RWPE2 (cell line): ENCODE measurements at places on chromosomes 3 and 15.

GRCh38 chr3:193129607-193130006 lies 111.4 kb upstream of the PLAAT1 start:
- no peak for DNase-seq

GRCh38 chr3:71305231-71306206 lies 278.0 kb downstream of the FOXP1 start:
- no peak for DNase-seq

GRCh38 chr3:53016236-53016635 lies 29.6 kb downstream of the SFMBT1 start:
- DNase-seq = no peak

GRCh38 chr3:97417-98258 lies 98.9 kb upstream of the CHL1 start:
- no peak for DNase-seq

- no peak for DNase-seq
Observed at GRCh38 chr15:61383421-61383820, 154.3 kb upstream of the RORA start.

DNA sequence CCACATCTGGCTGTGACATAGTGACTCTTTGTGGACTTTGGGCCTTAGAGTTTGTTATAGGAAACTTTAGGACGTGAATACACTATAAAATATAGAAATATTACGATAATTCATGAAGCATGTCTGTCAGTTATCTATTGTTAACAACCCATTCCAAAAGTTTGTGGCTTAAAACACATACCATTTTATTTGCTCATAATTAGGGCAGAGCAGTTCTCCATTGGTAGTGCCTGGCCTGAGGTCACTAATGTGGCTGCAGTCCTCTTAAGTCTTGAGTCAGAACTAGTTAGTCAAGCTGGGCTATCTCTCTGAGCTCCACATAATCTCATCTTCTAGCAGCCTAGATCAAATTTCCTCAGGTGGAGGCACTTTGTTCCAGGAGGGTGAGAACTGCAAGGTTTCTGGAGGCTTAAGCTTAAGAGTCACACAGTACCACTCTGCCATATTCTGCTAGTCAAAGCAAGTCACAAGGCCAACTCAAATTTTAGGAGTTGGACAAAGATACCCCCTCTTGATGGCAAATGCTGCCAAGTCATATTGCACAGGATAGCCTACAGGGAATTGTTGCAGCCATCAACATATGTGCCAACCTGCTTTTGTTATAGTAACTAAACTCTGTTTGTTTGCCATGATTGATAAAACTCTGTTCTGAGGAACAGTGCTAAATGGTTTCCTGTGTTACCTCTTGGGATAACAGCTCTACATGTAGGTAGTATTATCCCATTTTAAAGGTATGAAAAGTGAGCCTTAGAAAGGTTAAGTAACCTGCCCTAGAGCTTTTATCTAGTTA lies 8.7 kb downstream of the ATXN7 start:
- peak; percentile 61 for DNase-seq

- no peak for DNase-seq
Observed at GRCh38 chr3:4656626-4657328, 163.6 kb downstream of the ITPR1 start.

GRCh38 chr3:15266510-15267376 lies 60.7 kb downstream of the CAPN7 start:
- DNase-seq = no peak

- DNase-seq = no peak
Observed at GRCh38 chr3:95798628-95799027, 1015.8 kb upstream of the EPHA6 start.

GRCh38 chr3:12312010-12312409 lies 23.1 kb downstream of the PPARG start:
- DNase-seq = no peak

DNA sequence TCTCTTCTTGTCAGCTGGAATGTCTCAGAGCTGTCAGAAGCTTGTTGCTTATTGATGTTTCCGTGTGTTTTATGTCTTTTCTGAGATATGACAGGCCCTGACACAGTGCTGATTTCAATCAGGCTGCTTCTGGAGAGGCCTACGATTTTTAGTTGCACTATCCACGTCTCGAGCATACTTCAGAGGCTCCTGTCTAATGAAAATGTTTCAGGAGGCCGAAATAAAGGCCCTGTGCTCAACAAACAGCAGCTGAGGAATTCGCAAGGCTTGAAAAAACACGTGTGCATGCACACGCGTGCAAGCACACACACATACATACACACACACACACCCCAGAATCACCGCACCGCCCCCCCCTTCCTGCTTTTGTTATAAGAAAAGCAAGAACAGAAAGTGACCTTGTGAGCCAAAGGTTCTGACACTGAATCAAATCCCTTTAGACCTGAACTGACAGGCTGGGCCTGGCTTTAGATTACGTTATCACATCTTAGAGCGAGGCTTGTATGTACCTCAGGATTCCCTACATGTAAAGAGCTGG lies 296.6 kb downstream of the NR2F2 start:
- no peak for DNase-seq

GRCh38 chr3:188051801-188052168 lies 102.2 kb upstream of the LPP start:
- no peak for DNase-seq

DNA sequence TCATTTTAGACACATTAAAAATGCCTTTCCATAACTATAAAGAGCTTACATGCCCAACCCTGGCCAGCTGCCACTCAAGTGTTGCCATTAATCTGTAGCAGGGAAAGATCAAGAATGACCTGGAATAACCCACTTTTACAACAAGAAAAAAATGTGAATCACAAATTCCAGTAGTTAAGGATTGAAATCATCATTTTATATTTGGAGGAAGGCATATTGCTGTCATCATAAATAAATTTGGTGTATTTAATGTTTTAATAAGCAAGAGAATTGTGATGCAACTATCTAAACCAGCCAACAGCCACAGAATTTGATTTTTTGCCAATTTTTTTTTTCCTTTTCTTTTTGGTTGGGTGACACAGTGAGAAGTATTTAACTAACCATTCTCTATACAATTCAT lies 240.0 kb upstream of the SEMA6D start:
- no peak for DNase-seq

GRCh38 chr3:106560451-106560966 lies 691.7 kb upstream of the CBLB start:
- no peak for DNase-seq

- no peak for DNase-seq
Observed at GRCh38 chr3:107756649-107757048, 233.9 kb downstream of the BBX start.

DNA sequence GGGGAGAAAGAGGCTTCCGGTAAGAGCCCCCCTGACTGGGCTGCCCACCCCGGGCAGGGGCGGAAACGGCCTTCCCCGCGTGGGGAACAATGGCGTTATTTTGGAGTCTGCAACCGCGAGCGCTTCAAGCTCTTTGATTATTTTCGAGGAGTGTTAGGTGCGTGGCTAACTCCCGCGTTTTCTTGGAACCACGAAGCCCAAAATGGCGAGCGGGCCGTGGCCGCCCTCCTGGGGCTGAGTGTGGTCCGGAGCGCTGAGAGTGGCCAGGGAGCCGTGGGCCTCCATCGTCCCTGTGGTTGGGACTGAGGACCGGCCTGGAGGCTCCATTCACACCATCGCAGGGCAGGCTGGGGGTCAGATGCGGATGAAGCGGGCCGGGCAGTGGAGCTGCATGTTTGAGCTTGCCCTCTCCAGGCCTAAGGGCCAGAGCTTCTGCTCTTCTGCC lies 44.6 kb upstream of the POLG start:
- DNase-seq = no peak

DNA sequence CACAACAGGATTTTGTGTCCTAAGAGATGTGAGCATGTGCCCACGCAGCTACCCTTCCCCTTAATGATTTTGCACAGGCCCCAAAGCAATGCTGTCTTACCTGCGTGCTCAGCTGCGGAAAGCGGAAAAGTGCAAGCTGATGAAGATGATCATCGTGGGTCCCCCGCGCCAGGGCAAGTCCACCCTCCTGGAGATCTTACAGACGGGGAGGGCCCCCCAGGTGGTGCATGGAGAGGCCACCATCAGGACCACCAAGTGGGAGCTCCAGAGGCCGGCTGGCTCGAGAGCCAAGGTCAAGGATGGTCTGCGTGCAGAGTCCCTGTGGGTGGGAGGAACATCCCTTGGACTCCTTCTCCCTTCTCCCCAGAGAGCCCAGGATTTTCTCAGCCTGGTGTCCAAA lies 103.1 kb downstream of the LRRK1 start:
- peak; percentile 62 for DNase-seq

- DNase-seq = no peak
Observed at GRCh38 chr3:55858302-55858701, 371.2 kb upstream of the WNT5A start.

GRCh38 chr3:89098173-89098572 lies 9.2 kb upstream of the EPHA3 start:
- DNase-seq = no peak

DNA sequence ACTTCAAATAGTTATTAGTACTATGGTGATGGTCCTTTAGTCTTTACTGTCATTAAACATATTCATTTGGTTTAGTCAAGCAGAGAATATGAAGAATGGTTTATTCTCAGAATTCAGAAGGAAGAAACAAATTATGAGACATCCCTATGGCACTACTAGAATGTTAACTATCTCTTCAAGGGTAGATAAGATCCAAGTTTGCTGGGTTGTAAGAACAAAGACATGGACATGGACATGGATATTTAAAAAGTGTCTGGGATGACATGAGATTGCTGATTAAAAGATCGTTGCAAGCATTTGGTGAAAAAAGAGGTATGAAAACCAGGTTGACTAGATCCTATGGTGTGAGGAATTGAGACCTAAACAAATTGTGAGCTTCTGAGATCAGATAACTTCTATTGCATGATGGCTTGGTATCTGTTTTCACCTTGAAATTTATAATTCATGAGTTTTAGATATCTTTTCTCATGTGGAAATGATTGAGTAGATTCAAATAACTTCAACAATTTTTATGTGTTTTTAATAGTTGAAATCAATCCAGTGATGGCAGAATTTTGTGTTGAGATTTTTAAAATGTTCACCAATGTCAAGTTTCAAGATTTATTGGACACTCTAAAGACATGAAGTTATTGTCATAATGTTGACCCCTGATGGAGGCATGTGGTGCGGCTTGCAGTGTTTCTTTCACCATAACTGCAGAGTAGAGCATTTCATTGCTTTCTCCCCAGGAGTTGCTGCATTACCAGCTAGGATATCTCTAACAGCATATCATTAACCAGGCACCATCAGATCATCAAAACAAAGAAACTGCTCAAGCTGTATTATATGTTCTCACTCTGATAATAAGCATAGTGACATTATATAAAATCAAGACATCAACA lies 72.6 kb downstream of the NAALADL2 start:
- no peak for DNase-seq

DNA sequence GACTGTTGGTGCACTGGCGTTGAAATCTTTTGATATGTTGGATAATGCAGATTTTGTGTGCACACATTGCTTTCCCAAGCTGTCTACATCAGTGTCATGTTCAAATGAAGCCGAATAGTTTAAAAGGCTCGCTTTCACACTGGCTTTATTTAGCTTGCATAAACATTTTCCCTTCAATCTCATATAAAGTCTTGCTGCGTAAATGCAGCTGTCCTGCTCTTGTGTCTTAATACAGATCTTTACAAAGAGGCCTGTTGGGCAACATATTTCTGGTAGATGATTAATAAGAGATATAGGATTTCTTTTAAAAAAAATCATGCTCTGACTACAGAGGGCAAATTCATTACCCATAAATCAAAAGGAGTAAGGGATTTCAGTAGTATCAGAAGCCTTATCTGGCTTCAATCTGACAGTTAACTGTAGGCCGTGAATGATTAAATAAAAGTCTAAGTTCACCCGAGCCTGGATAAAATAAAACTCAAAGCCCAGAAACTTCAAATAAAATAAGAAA lies 937.2 kb downstream of the FHIT start:
- no peak for DNase-seq

GRCh38 chr3:124893526-124893925 lies 6.4 kb upstream of the ITGB5 start:
- DNase-seq = no peak

GRCh38 chr3:188874576-188874975 lies 297.2 kb upstream of the TPRG1 start:
- no peak for DNase-seq

GRCh38 chr15:50641318-50641717 lies 45.3 kb downstream of the TRPM7 start:
- DNase-seq = no peak

DNA sequence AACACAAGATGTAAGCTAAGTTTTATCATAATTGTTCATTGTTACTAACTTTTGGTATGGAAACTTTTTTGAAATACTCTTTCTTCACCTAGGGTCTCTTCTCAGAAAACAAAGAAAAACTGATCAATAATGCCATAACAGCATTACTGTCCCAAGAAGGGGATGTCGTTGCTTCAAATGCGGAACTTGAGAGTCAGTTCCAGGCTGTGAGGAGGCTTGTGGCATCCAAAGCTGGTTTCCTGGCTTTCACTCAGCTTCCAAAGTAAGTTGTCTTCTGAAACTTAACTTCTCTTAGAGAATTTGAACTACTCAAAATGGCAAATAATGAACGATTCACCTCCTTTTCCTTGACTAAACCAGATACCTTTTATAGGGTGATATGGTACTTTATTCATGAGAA lies 39.3 kb downstream of the DNAJC13 start:
- no peak for DNase-seq

- no peak for DNase-seq
Observed at GRCh38 chr3:9107738-9108137, 141.7 kb downstream of the SRGAP3 start.

- DNase-seq = no peak
Observed at GRCh38 chr3:20288050-20288449, 102.0 kb upstream of the SGO1 start.

DNA sequence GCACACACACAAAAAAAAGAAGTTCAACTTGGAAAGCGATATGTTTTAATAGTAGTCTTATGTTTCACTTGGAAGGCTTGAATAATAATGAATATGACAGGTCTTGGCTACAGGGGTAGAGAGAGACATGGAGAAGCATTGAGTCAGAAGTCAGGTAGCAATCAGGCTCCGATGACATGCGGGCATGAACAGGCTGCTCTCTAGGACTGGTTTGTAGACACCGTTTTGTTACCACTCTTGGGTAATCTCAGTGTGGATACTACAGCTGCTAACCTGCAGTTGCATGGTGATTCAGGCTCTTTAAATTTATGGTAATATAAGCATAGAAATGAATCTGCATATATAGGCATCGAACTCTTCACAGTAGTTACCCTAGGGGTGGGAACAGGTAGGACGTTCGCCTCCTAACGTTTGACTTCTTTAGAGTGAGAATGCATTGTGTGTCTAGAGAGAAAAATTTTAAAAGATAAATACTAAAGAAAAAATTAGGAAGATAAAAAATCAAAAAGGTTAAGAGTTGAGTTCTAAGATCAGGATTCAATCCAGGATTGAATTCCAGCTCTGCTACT lies 241.6 kb upstream of the KBTBD8 start:
- DNase-seq = no peak

- DNase-seq = no peak
Observed at GRCh38 chr3:173289072-173289471, 108.5 kb upstream of the NLGN1 start.

GRCh38 chr3:4718179-4718736 lies 225.1 kb downstream of the ITPR1 start:
- DNase-seq = no peak
